ENCODE measurements at places on chromosomes 5 and 9.

GRCh38 chr9:6049798-6050197 is 34.4 kb upstream of the RANBP6 start:
- DNase-seq, result peak; percentile 21

DNA sequence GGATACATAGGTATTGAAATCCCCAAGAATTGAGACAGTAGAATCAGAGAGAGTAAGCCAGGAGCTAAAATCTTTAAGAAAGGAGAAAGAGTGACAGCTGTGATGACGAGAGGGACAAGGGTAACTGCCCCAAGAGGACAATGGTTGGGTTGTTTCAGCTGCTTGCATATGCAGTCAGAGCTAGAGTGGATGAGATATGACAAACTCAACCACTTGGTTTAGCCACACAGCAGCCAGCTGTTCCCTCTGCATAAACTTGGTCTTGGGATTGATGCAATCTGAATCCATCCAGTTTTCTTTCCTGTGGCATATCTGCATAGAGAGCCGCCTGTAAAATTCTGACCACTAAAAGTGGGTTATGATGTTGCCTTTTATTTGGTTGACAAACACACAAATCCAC is 100.7 kb downstream of the ZNF622 start:
- DNase-seq, result no peak

DNA sequence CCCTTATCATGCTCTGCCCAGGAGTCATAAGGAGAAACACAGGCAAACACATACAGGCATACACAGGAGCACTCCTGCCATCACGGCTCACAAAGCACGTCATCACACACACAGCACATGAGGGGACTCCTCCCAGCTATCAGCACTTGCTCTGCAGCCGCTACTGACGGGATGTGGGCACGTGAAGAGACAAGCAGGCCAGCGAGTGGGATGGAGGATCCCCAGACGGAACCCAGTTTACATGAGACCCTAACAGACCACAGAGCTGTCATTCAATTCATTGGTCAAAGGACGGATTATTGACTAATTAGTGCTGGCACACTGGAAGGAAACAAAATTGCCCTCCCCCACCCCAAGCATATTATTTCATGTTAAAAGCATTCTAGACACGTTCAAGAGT is 53.6 kb downstream of the SEMA4D start:
- DNase-seq, result no peak

DNA sequence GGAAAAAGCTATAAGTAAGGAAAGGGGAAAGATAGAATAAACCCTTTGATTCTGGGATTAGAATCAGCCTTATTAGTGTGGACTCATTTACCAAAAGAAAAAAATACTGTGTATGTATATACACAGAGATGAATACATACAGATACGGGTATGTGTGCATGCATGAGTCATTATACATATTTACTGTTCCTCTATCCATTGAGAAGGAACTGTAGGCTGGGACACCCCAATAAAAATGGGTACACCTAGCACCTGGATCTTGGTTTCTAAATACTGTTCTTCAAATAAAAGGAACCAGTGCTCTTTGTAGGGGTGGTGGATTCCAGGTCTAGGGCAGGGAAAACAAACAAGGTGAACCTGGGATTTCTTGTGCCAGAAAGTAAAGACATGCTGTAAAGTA is 48.3 kb downstream of the WHRN start:
- DNase-seq, result no peak

GRCh38 chr5:6450319-6450833 is 1.7 kb downstream of the UBE2QL1 start:
- no peak for DNase-seq

- no peak for DNase-seq
These were observed 115.5 kb upstream of the SPEF2 start for GRCh38 chr5:35502206-35502605.

DNA sequence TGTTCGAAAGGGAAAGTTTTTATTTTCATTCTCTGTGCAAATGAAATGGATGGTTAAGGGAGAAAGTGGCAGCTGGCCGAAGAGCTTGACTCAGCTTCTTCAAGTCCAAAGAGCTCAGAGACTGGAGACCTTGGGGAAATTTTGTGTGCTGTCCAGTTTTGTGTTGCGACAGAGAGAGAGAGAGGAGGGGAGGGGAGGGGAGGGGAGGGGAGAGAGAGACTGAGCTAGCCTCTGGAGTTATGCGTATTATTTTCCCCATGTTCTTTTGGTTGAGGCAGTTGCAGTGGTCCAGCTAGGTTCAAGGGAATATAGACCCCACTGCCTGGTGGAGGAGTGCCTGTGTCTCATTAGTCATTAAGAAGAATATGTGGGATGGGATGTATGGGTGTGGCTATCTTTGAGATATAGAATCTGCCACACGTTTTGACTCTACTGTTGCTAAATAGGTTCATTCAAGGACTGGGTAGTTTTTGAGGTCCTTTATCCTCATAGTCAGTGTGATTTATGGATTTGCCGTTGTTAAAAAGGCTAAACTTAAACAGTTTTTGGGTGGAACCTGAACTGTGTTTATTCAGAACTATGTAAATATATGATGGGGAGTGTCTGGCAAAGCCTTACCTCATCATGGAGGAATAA is 69.7 kb downstream of the ARHGAP26 start:
- no peak for DNase-seq

DNA sequence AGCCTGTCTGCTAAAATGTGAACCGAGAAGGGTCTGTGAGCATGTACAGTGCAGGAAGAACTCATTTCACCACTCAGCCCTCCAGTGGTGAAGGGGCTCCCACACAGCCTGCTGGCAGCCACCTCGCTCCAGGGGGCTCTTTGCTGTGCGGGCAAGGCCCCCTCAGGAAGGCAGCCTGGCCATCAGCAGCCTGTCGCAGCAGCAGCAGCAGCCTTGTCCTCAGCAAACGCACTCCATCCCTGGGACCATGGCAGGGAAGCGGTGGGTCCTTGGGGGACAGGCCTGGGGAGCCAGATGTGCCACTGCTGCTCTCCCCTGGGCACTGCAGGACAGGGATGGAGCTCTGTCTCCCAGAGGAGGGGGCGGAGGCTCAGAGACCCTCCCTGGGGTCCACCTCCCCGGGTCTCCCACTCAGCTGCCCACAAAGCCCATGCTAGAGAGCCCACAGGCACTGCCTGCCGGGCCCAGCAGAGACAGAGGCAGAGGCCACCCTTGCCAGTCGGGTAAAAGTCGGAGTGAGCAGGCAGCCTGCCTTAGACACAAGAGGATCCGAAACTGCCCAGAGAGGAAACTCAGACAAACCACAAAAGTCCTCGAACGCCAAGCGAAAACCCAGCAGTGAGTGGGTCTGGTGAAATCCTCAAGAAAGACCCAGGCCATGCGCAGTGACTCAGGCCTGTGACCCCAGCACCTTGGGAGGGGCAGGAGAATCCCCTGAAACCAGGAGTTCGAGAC is 8.0 kb downstream of the BRD3 start:
- DNase-seq, result no peak

DNA sequence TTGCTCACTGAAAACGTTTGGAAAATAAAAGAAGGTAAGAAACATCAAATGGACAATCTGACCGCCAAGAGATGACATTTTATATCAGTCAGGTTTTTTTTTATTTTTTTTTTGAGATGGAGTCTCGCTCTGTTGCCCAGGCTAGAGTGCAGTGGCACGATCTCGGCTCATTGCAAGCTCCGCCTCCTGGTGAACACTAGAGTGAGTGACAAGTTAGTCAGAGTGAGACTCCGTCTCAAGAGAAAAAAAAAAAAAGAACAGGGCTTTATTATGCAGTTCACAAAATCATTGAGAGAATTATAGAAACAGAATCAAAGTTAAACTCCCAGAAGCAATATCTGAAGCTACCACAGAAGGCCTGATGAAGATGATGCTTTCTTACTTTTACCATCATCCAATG is 70.1 kb downstream of the DTWD2 start:
- DNase-seq, result no peak

GRCh38 chr5:113156271-113156877 is 179.8 kb downstream of the DCP2 start:
- no peak for DNase-seq

DNA sequence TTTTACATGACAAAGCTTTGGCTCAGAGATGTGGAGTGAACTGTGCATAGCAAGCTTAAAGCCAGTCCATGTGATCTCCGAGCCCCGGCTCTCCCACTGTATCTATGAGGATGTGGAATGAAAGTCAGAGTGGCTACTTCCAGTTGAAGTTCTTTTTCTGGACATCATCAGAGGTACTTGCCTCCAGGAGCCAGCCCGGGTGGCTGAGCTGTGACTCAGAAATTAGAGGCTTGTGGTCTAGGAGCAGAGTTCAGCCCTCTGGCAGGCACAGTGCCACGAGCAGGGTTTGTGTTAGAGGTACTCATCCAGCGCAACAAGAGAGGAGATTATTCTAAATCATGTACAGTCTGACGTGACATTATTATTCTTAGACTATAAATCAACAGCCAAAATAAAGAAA is 322.5 kb downstream of the CDK5RAP2 start:
- DNase-seq, result no peak

DNA sequence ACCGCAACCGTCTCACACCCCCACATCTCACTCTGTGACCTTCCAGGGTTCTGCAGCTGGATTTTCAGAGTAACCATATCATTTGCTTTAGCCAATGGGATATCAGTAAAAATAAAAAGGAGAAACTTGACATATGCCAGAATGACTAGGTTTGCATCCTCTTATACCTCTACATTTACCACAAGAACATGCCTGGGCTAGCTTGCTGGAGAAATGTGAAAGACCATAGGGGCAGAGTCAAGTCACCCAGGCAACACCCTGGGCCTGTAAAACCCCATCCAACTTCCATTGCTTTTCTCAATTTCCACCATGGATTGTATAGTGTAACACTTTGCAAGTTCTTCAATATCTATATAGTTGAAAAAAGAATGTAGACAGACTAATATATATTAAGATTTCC is 731.1 kb downstream of the PTPRD start:
- DNase-seq, result no peak

GRCh38 chr5:94969174-94969573 is 315.7 kb downstream of the MCTP1 start:
- peak; percentile 62 for DNase-seq

DNA sequence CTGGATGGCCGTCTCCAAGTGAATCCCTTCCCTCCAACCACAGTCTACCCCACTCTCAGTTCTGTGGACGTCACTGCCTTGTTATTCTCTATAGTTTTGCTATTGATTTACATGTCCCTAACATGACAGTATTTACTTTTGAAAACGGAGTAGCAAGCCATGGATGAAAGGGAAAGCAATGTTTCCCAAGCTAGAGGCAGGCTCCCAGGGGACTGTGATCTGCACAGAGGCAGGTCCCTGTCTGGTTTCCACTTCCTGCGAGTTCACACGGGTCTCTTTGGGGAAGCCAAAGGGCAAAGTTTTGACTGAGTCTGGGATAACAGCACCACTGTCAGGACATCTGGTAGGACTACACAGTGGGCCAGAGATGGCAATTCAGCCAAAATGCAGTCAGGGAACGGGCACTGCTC is 12.7 kb downstream of the C9orf153 start:
- DNase-seq, result no peak

DNA sequence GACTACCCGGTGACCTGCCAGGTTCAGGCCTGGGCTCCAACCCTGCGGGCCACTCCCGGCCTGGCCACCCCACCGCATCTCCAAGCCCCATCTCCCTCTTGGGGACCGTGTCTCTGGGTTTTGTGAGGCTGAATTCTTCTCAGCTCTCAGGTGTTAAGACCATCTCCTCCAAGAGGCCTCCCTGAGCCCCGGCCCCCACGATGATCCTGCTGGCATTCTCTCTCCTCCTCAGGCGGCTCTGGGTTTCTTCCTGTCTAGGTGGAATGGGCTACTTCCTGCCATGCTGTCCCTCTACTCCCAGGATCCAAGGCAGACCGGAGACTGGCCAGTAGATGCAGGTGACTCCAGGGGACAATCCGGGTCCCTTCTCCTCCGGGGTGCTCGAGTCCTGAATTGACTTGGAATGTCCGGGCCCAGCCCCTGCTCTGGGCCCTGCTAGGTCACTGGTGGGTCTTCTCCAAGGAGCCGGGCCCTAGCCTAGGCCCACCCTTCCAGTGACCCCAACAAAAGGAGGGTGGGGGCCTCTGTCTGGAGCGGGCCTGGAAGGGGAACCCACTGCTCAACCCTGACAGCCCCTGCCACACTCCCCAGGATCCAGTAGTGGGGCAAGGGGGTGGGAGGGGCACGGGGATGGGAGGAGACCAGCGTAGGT is 219.8 kb downstream of the C9orf50 start:
- DNase-seq, result no peak

DNA sequence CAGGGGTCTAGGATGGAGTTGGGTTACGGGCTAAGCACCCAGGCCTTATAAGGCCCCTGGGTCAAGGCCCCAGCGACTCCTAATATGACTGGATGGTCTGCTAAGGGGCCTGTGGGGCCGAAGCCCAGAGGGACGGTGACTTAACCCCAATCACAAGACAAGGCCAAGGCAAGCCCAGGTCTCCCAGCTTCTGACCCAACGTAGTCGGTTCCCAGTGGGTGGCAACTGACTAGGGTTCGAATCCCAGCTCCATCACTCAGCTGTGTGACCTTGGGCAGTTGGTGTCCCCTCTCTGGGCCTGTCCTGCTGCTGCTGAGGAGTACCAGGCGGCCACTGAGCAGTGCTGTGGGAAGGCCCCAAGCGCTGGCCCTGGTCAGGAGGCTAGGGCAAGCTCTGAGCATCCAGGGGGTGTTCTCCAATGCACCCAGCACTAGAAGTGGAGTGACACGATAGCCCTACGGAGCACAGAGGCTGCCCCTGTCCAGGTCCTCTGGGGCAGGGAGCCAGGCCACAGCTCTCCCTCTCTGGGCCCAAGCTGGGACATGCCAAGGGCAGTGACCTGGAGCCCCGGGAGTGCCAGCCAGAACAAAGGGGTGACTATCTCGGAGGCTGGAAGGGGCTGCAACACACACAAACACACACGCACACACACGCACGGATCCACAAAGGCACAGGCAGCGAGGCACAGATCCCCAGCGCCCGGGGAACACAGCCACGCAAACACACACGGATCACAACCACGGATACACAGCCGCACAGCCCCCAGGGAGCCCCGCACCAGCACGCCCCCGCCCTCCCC is 512 bp downstream of the AK1 start:
- DNase-seq, result peak; percentile 18
